ENCODE measurements at places on chromosomes 1 and 21.

DNA sequence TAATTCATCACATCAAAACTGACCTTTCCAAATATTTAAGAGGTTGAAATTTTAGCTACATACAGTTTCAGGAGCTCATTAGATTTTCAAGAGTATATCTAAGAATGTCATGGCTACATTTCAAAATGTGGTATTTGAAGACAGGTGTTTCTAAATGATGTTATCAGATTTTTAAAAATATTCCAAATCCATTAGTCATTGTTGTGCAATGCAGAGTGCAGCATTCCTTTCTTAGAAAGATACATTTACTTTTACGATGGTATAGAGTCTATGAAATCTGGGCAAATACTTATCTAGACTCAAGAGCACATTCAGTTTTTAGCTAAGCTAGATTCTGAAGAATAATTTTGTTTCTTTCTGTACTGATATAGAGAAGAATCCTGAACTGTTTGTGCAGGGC, 230.3 kb downstream of the CHRM3 start:
- DNase-seq: no peak

GRCh38 chr1:75727571-75727970, 3.1 kb downstream of the ACADM start:
- no peak for DNase-seq

GRCh38 chr1:166133276-166133841, 33.4 kb downstream of the FAM78B start:
- DNase-seq: no peak

DNA sequence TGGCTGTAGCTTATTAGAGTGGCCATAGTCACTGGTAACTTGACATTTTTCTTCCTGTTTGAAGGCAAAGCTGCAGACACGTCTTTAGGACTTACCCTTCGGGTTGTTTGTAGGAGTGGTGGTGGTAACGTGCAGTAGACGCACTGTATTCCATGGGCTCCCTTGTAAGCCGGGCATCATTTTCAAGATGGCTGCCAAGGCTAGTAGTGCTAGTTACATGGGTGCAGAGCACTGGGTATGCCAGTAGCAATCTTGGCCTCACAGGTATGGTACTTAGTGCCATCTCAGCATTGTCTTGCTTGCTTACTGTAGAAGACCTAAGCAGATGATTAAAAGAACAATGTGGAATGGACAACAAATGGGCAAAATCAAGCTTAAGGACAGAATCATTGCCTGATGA, 1.9 kb downstream of the YBX1 start:
- DNase-seq: peak; percentile 23

DNA sequence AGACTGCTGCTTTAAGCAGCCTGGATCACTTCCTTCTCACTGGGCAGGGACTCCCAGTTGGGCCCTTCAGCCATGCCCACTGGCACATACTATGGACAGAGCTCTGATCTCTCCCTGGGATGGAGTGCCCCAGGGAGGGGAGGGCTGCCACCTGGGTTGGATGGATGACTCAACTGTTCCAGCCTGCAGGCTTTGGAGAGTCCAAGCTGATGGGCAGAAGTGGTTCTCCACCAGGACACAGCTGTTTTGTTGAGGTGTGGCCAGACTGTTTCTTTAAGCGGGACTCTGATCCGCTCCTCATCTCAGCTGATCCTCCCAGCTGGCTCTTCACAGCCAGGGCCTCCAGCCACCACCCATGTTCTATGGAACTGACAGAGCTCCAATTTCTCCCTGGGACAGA, 166.9 kb downstream of the MAGI3 start:
- no peak for DNase-seq

- DNase-seq: no peak
These were observed at the start of gene PLEKHG5 for GRCh38 chr1:6491480-6491962. TSS of gene PLEKHG5 (minus strand) at chr1:6491667. CDS start at chr1:6477571, 14,096 bp downstream.

- no peak for DNase-seq
These were observed 35.4 kb downstream of the ACTL8 start for GRCh38 chr1:17790383-17791054.

DNA sequence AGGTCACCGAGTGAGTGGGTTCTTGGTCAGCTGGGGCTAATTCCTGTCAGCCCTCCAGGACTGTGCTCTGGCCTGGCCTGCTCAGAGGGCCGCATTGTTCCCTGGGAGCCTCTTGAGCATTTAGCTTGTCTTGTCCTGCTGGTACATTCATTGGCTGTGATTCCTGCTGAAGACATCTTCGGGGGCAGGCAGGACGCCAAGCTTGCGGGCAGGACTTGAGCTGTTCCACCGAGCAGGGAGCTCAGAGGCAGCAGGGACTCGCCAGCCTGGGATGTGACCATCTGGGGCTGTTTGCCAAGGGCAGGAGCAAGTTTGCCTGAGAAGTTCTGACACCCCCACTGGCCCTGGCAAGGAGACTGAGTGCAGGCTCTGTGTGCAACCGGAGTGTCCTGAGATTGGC, 7.0 kb upstream of the SLC26A9 start:
- DNase-seq: peak; percentile 69

DNA sequence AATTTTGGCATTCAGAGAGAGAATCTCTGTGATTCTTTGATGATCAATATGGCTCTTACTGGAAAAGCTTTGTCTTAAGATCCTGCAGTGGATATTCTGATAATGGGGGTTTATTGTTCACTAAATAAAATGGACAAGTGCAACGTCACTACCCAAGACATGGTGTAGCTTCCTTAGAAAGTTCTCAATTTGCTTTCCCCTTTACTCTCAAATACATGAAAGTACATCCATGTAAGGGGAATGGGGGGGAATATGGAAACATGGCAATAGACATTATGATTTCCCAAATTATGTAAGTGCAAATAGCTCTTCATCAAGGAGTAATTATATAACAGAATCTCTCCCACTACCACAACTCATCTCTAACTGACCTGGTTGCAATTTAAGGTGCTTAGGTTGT, 126.3 kb upstream of the DPYD start:
- no peak for DNase-seq

DNA sequence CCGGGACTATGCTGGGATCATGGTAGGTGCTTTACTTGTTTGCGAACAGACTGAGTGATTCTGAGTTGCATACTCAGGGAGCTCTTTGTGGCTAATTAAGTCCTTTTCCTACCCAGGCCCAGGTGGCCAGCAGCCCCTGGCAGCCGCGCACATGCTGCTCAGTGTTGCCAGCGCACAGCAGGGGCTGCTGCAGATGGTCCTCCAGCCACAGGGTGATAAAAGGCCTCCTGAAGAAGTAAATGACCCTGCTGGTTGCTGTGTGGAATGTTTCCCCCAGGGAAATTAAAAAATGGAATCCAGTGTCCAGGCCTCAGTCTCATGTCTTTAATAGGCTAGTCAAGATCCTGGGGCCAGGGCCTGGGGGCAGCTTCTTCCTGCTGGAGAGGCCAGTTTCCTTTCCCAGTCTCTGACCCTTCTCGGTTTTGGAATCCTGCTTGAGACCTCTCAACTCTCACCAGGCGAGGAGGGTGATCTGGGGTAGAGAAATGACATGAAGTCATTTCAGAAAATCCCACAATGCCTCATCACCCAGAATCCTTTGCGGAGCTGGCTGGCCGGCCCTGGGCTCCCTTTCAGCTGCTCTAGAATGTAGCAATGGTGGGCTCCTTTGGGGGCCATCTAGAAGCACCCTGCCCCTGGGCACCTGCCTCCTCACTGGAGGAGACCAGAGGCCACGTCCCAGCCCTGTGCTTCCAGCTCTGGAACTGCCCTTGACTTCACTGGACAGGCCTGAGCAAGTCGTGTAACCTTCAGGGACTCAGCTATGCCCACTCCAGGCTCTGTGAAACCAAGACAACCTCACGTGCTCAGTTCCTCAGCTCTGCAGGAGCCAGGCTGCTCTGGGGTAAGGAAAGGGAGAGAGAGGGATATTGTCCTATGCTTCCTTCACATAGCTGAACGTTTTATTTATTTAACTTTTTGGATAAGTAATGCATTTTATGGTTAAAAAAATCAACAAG, 131.4 kb downstream of the MRPS6 start:
- no peak for DNase-seq

All from testis (tissue), 5 donors.